ENCODE measurements at places on chromosomes 2 and 18.

DNA sequence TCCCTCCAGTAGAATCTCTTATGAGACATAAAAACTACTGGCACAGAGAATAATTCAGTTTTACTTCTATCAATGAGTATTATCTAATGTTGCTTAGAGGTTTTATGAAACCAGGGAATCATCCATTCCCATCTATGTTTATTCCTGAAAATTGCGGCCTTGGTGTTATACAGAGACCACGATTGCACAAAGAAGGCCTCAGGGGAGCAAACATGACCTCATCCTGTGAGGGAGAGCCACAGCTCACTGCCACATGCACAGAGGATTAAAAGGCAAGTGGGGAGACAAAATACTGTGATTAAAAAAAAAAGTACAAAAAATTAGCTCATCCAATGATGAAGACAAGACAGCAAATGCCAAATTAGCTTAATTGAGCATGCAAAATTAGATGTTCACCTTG lies 111.8 kb upstream of the SLC35G4 start:
- no peak for DNase-seq

DNA sequence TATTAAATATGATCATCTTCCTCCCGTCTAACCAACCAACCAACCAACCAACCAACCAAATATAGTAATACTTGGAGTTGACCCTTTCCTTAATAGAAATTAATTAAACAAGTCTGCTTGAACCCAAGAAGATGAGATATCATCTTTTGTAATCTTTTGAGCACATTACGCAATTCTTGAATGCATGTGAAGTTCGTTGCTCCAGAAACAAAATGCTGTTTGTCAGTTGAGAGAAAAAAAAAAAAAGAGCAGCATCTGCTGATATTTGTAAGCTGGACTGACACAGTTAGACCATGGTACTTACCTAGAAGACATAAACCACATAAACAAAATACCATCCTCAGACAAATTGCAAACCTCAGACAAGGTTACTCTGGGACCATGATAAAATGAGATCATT lies 9.2 kb upstream of the SERPINB2 start:
- no peak for DNase-seq

- peak; percentile 17 for DNase-seq
Measured at GRCh38 chr2:208033701-208034502, 8.6 kb upstream of the PLEKHM3 start.

DNA sequence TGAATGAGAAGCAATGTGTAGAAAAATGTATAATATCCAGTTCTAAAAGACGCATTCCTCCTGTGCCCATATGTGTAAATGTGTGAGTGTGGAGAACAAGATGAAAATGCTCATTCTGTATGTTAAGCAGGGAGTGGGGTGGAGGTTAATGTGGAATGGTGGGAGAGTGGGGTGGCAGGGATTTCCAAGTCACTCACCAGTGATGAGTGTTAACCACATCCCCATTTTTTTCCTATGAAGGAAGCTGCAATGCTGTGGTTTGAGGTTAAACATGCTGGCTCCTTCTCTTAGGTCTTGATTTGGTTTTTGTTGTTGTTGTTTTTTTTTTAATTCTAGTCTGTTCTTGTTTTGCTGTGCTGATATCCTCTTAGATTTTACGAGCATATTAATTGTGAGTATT lies 169.4 kb downstream of the NEDD4L start:
- DNase-seq = no peak

All from NCI-H1092 (cell line).